ENCODE measurements at places on chromosomes 4 and X.

GRCh38 chrX:31604629-31605221 lies 532.9 kb upstream of the FTHL17 start:
- DNase-seq = no peak

GRCh38 chrX:144040793-144041192 lies 156.9 kb downstream of the UBE2NL start:
- DNase-seq = no peak

- DNase-seq = peak; percentile 91
Observed at GRCh38 chrX:18984381-18985185, 669 bp upstream of the PHKA2 start.

DNA sequence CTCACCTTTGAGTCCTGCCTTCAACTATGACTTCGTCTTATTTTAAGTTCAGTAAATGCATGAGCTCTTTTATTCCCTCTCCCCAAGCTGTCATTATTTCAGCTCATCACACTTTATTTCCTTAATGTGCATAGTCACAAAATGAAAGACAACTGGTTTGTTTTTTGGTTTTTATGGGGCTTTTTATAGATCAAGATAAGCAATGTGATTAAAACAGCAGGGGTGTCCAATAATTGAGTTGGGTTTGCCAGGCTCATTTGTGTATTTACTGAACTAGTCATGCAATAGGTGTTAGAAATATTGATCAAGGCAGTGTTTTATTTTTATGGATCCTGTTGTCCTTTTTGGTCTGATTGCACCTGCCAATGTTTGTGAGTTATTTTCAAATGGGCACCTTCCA lies 102.2 kb downstream of the FRMPD4 start:
- DNase-seq = no peak

DNA sequence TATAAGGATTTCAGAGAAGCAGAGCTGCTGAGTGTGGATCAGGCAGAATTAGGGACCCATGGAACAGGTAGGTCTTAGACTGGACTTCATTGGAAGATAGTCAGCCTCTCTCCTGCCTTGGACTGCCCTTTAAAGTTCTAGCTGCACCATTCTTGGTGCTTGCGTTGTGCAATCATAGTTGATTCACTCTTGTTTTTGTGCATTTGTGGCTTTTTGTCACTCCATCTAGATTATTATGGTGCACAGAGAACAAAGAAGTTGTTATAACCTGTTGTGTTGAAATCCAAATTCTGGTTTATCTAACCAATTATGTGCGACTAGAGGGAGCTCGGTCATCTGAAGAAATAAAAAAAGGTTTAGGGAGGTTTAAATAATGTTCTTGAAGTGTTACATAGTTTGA lies 59.3 kb downstream of the JADE1 start:
- no peak for DNase-seq

- no peak for DNase-seq
Observed at GRCh38 chrX:10240918-10241317, 84.1 kb downstream of the CLCN4 start.

- DNase-seq = no peak
Observed at GRCh38 chr4:41204400-41204978, 9.9 kb downstream of the APBB2 start.
